ENCODE measurements at places on chromosomes 7 and 10.

- no peak for DNase-seq
Measured at GRCh38 chr7:114242992-114243507, 171.6 kb upstream of the FOXP2 start.

- no peak for DNase-seq
Measured at GRCh38 chr7:3267966-3268690, 32.9 kb upstream of the SDK1 start.

GRCh38 chr10:42934351-42934811, 142.5 kb upstream of the RET start:
- no peak for DNase-seq

- no peak for DNase-seq
Measured at GRCh38 chr10:61438141-61438988, 14.8 kb downstream of the TMEM26 start.

GRCh38 chr7:69568266-69568665, 30.0 kb upstream of the AUTS2 start:
- no peak for DNase-seq
